ENCODE measurements at places on chromosomes 3 and 15.

DNA sequence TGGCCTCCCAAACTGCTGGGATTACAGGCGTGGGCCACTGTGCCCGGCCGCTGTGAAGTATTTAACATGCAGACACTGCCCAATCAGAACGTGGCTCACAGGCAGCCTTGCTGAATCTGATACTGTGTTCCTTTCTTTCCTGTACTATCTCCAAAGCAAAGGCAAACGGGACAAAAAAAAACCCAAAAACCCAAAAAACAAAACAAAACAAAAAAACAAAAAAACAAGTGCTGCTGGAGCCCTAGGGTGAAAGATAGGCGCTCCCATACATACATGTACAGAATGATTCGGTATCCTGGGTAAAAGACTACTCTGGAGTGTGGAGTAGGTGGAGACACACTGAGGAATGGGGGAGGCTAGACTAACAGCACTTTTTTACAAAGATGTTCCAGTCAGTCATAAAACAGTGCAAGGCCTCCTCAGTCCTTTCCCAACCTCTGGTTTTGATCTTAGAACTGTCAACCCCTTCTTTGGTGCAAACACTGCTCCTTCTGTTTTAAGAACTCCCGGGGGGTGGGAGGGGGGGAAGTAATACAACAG lies 7.7 kb upstream of the MAP1A start:
- no peak for DNase-seq

GRCh38 chr3:110405830-110406585 lies 665.6 kb upstream of the NECTIN3 start:
- no peak for DNase-seq

DNA sequence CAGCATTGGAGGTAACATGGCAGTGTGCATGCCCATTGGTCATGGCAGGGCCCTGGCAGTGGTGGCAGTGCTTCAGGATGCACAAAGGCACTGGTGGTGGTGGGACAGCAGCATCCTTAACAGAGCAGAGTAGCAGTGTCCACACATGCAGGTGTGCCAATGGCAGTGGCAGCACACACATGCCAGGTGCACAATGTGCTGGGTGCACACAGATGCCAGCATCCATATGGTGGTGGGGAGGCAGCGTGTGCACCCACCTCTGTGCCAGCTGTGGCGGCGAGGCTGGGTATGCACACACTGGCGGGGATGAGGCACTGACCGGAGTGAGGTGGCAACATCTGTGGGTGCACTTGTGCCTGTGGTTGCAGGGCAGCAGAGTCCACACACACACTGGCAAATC lies 150.6 kb downstream of the SI start:
- DNase-seq = no peak

DNA sequence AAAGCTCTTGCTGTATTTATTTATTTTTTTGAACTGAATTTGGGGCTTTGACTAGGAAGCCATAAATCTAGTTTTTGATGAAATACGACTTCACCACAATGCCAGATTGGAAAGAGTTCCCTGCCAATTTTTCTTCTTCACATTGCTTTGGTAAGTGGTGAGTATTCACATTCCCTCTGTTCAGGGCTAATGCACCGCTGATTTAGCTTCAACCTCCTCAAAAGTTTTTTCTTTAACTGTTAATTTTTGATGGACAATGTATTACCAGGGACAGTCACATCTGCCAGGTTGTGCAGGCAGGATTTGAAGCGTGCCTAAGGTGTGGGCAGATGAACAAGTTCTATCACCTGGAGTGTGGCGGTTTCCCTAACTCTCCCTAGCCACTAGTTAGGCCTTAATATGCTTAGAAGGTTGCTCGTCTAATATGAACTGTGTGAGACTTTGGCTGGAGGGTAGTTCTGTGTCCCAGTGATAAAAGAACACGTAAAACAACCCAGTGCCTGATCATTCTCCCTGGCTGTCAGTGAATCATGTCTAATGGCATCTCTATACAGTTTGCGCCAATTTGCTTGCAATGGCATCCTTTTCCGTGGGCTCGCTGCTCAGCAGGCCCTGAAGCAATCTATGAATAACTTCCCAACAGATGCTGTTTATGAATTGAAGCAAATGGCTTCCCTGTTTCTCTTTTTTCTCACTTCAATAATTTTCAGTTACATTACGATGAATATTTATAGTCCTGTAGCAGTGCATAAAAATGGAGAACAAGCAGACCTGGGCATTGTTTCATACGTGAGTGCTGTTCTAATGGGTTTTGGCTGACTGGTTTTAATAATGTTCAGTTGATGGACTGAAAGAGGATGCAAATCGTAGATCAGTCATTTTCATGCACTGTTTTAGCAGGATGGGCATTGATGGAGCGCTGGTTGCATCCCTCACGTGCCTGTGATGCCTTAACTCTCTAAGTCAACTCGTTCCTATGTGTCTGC lies 243.2 kb upstream of the SUCLG2 start:
- DNase-seq = no peak

- DNase-seq = no peak
Observed at GRCh38 chr15:63430766-63431451, 49.3 kb upstream of the CA12 start.

DNA sequence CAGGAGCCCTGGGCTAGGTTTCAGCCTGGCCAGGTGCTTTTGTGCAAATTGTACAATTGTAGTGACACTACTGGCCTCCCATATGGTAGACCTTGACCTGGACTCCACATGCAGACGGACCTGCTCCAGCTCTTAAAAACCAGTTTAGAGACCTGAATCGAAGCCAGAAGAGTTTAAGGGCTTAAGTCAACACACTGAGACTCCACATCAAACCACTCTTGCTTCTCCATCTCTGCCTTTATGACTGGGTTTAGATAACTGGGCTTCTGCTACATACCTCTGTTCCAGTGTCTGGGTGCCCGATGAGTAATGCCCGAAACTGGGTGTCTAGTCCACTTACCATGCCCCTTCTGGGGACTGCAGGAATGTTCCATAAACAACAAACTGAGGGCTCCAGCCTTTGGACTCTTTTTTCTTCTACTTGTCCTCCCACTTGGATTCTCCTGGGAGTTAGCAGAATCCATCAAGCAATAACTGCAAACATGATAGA lies 32.8 kb downstream of the TMEM212 start:
- no peak for DNase-seq

- no peak for DNase-seq
Observed at GRCh38 chr3:73493543-73494308, 131.0 kb downstream of the PDZRN3 start.

DNA sequence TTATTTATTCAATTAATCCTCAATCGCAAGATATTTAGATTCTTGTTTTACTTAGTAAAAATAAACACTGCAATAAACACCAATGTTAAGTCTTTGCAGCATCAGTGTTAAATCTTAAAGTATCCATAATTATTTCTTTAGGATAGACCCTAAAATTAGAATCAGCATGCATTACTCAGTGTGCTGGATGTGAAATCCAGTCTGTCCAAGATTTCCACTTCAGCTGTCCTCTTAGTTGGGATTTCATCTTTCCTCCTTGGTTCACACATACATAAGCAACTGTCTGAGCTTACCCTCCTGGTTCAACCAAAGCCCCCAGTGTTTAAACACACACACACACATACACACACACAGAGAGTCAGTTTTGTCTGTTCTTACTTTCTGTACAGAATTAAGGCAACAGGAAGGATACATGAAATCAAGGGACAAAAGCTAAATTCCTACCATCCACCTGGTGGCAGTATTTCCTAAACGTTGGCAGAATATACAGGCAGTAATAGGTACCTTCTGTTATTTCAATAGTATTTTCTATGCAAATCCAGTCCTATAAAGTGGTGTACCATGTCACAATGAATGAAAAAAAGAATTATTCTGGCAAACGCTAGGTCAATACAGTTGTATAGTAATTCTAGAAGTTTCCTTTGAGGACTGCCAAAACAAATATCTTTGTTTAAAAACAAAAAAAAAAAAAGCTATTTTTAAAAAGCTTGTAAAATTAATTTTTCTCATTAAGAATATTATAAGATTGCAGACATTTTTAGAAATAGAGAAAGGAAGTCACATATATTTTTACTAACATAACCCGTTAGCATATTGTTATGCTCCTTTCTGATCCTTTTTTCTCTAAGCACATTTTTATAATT lies 27.3 kb upstream of the DMXL2 start:
- peak; percentile 23 for DNase-seq

DNA sequence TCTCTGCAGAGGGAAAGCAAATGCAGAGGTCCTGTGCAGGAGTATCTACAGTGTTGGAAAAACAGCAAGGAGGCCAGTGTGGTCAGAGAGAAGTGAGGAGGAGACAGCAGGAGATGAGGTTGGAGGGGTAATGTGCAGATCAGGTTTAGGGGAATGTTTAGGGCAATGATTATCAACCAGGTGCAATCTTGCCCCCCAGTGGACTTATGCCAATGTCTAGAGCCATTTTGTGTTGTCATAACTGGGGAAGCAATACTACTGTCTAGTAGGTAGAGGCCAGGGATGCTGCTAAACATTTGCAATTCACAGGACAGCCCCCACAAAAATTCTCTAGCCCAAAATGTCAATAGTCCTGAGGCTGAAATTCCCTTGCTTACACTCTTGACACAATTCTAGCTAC lies 13.1 kb downstream of the CCDC191 start:
- DNase-seq = no peak

GRCh38 chr3:63707731-63708130 lies 55.3 kb downstream of the SNTN start:
- no peak for DNase-seq

DNA sequence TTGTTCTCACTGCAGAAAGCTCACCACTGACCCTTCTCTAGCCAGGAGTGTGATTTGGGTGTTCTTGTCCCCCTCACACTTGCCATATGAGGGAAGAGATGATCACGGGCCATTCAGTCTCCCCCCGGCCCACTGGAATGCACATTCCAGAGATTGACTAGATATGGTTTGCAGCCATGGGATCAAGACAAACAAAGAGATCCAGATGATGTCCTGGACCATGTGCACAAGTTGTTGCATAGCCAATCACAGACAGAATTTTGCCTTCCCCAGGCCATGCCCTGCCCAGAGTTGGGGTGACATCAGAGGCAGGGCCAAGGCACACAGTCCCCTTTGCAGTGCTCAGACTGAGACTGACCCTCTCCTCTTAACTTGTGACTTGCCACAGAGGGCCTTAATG lies 14.8 kb downstream of the MUC13 start:
- no peak for DNase-seq

DNA sequence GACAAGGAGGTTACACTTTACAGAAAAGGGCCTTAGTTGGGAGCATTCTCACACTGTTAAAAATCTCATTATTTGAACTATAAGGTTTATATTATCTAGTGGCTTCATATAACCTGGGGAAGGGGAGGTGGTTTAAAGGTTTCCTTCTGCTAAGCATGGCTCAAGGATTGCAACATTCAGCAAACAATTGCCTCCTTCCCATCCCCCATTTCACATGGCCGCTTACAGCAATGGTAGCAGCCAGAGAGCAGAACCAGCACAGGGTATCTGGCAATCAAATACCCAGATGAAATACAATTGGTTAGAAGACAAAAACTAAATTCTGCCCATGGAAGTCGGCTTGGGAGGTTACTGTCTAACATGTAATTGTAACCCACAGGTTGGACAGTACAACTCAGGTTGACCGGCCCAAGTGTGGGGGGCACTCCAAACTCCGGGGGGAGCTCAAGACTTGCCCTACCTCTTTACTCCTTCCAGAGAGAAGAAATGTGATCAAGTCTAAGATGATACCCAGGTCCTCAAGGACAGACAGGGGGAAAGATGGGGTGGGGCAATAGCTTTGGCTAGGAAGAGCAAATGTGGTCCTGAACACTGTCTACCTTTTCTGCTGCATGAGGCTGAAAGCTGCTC lies 15.5 kb downstream of the ETV5 start:
- no peak for DNase-seq

GRCh38 chr3:126317029-126317996 lies 39.9 kb downstream of the KLF15 start:
- DNase-seq = no peak
